ENCODE measurements at places on chromosomes 7 and 10.

DNA sequence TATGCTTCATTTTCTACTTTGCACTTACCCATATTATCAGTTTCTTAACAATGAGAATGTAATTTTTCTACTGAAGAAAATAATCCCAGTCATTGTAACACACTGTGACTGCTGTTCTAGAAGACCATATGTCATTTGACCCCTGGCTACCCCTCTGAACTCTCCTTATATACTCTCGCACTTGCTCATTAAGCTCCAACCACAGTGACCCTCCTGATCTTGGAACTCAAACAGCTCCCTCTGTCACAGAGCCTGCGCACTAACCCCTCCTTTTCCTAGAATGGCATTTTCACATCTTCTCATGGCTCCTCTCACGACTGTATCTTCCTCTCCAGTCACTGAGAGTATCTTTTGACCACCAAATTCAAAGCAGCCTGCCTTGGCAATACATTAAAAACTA, 169.7 kb downstream of the CACNA2D1 start:
- DNase-seq = peak; percentile 29

- no peak for DNase-seq
These were observed 84.9 kb downstream of the ZNF365 start for GRCh38 chr10:62459072-62459471.

GRCh38 chr7:24125765-24126164, 158.2 kb upstream of the NPY start:
- no peak for DNase-seq

DNA sequence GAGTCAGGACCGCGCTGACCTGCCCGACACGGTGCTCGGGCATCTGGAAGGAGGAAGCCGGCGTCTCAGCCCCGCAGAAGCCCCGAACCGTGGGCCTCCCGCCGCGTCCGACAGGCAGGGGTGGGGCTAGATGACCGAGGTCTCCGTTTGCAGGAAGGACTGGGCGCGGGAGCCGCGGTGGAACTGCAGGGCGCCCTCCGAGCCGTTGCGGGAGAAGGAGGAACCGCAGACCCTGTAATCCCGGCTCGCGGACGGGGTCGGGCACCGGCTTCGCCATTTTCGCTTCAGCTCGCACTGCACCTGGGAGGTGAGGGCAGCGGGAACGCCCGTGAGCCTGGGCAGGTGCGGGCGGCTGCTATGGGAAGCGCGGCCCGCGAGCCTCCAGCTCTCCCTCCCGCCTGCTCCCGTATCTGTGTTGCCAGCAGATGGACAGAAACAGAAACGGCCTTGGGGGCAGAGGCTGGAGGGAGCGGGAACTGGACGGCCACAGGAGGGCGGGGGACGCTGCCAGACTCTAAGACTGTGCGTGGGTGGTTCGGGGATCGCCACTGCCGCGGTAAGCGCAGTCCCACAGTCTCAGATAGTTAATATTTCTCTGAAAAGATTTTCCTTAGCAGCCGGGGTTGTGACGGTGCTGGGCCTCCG, 114.1 kb downstream of the VIPR2 start:
- peak; percentile 66 for DNase-seq

GRCh38 chr7:29968683-29969395, 20.8 kb downstream of the SCRN1 start:
- no peak for DNase-seq

DNA sequence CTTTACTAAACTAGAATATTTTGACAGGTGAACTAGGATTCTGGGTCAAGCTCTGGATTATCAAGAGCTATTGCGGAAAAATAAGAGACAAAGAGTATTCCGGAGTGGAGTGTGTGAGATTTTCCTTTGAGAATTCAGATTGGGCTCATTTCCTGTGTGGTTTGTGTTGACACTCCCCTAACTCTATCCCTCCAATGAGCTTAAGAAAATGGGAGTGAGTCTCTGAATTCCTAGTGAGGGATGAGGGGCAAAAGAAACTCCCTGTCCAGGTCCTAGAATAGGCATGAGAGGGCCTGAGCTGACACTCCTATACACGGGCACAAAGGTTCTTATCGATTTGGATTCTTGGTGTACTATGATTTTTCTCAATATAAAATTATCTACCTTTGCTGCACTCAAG, 10.2 kb downstream of the KLF14 start:
- DNase-seq = no peak

DNA sequence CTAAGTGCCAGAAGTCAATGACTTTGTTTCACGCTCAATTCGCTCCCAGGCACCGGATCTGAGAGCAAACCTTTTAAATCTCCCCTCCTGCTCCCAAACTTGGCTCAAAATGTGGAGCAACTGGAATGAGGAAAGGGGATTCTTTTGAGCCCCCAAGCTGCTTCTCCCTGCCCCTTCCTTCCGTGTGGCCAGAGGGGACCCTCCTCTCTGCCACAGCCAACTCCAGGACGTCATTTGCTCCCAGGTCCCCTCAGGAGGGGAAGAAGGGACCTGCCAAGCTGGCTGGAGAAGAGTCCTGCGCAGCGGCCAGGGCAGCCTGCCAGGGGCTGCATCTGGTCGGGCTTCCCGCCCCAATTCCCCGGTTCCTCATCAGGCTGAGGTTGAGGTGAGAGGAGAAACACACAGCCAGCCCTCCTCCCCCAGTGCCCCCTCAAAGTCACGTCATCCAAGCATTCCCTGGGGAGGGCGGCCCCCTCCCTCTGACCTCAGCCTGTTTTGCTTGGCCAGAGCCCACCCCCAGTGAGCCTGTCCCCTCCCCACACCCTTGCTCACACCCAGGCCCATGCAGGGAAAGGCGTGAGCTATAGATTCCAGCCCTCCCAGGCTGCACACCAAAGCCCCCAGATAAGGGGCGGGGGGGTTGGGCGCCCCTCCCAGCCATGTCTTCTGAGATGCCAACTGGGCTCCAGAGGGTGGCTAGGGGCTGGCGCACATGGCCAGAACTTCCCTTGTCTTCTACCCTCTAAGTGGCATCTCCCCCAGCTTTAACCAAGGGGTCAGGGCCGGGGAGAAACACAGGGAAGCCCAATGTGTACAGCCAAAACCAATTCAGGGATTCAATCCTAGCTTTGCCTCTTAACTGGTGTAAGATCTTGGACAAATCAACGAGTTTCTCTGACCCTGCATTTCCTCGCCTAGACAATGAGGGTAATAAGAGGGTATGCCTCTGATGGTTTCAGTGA, 35.0 kb downstream of the SH3PXD2A start:
- no peak for DNase-seq

- no peak for DNase-seq
These were observed 25.6 kb downstream of the PAPOLB start for GRCh38 chr7:4836206-4836661.

DNA sequence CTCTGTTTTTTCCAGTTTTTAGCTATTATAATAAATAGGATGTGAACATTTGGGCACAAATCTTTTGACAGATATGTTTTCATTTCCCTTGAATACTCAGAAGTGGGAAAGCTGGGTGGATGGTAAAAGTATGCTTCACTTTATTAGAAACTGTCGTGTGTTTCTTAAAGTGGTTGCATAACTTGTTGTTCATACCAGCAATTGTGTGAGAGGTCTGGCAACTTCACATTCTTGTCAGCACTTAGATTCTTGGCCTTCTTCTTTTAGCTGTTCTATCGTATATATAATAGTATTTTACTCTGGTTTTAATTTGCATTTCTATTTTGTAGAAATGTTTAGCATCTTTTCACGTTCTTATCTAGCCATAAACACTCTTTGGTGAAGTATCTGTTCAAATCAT, 894.4 kb downstream of the KCNMA1 start:
- DNase-seq = no peak

- no peak for DNase-seq
These were observed 29.4 kb upstream of the PPP1R9A start for GRCh38 chr7:94877731-94878670.

DNA sequence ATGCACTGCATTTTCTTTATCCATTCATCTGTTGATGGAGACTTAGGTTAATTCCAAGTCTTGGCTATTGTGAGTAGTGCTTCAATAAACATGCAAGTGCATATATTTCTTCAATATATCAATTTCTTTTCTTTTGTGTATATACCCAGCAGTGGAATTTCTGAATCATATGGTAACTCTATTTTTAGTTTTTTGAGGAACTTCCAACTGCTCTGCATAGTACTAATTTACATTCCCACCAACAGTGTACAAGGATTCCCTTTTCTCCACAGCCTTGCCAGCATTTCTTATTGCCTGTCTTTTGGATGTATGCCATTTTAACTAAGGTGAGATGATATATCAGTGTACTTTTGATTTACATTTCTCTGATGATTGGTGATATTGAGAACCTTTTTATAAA, 145.2 kb downstream of the LYZL1 start:
- DNase-seq = no peak

GRCh38 chr7:22597844-22598243, 97.9 kb upstream of the STEAP1B start:
- DNase-seq = no peak

DNA sequence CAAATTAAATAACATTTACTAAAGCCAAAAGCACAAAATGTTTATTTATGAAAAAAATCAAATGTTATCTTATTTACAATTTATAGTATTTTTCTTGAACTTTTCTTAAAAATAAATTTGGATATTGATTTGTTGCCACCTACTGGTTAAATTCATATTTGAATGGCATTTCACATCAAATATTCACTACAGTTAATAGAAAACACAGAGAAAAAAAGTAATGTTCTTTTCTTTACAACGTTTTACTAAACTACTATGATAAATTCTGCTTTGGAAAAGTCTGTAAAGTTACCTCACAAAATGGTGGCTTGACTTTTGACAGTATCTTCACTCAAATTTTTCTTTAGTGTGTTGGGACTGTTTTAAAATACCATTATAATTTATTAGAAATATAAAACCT, 52.7 kb downstream of the SRPK2 start:
- no peak for DNase-seq

- DNase-seq = no peak
These were observed 9.6 kb downstream of the UNCX start for GRCh38 chr7:1242256-1242605.

GRCh38 chr10:113704637-113705343, 25.1 kb downstream of the CASP7 start:
- DNase-seq = peak; percentile 37

- DNase-seq = no peak
These were observed 593 bp upstream of the PILRA start for GRCh38 chr7:100372694-100373093.
